ENCODE measurements at places on chromosomes 7 and 10. TPM values are rescaled to one million over a fixed set of nuclear protein-coding genes. Genes with fewer than 3 reads are reported as not detected.

Gene SMNDC1
- 7.0 TPM for total RNA-seq

Gene FAM25G
- not detected for total RNA-seq

DNA sequence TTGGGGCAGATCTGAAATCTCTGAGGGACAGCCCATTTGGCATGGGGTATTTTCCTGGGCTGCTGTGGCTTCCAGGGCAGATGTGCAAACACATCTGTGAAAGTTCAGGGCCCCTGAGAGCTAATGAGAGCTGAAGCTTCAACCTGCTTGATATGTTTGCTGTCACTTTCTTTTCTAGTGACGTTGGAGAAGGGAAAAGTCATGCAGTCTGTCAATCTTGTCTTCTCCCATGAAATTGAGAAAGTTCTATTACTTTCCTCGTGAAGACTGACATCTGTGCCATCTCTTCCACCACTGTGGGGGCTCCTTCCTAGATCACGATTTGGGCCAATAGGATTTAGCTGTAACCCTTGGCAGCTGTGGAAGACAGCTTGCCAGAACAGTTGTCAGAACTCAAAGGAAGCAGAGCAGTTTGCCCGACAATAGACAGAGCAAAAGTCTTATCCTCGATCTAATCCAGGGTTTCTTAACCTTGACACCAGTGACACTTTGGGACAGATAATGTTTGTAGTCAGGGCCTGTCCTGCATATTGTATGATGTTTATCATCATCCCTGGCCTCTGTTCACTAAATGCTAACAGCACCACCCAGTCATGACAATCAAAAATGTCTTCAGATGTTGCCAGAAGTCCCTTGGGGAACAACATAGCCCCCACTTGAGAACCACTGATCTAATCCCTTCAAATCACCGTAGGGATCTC is 586.5 kb downstream of the LRMDA start:
- DNase-seq, result no peak

GRCh38 chr10:75444781-75445386 is 13.5 kb downstream of the LRMDA start:
- peak; percentile 38 for DNase-seq

Gene ANLN
- 133 TPM for total RNA-seq

Measured in HT1080 (cell line).